ENCODE measurements at places on chromosomes 3 and 15.
A peak's percentile ranks its signal among the peaks of the same experiment; 100 is the strongest.

DNA sequence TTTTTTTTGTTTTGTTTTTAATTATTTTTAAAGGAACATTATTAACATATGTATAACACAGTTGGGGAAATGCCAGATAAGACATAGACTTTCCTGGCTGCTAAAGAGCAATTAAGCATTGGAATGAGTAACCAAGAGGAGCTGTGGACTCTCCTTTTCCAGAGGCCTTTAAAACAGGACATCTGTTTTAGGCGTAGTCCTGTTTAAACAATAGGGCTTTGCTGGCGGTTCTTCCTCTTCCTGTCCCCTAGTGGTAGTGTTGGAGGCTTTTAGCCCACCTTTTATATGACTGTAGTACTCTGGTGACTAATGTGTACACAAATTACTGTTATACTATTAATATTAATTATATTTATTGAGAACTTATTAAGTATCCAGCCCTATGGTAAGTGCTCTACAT is 81.9 kb downstream of the PPARG start:
- DNase-seq = no peak

DNA sequence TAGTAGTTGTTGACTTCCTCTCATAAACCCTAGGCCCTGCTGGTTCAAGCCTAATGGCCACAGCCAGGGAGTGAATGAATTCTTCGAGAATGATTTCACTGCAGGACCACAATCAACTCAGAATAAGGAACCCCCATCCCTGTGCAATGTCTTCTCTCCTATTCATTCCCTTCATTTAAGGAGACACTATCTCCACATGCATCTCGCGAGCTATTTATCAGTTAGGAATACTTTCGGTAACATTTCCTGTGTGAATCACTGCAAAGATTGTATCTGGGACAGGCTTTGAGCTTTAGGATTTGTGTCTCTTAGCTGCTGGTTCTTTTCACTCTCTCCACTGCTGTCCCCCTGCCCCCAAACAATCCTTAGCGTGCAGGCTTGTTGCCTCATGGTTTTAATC is 94.4 kb downstream of the MYLK start:
- DNase-seq = no peak

DNA sequence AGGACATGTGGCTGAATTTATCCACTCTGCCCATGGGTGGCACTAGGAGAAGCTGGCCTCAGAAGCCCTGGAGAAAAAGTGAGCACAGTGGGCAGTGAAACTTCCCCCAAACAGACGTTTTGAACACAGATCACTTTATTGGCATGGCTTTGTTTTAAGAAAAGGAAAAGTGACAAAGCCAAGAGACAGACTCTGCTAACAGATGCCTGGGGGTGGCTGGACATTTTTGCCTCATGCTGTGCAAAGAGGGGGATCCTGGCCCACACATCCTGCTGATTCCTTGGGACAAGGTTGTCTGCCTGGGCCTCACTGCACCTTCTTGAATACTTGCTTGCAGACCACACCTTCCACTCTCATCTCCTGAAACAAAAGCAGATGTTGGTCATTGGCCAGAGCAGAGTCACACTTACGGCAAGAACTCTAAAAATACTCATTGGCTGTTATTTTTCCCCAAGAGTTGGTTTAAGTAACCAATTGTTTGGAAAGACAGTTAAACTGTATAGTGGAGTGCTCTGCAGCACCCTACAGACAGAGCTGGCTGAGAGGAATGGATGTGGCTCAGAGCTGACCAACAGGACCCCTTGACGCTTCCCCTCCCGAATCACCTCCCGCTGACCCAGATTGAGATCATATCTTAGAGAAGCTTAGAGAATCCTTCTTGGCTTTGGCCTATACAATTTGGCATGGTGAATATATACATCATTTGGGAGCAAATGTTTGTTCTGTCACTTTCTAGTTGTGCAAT is 22.0 kb downstream of the RBP1 start:
- no peak for DNase-seq

DNA sequence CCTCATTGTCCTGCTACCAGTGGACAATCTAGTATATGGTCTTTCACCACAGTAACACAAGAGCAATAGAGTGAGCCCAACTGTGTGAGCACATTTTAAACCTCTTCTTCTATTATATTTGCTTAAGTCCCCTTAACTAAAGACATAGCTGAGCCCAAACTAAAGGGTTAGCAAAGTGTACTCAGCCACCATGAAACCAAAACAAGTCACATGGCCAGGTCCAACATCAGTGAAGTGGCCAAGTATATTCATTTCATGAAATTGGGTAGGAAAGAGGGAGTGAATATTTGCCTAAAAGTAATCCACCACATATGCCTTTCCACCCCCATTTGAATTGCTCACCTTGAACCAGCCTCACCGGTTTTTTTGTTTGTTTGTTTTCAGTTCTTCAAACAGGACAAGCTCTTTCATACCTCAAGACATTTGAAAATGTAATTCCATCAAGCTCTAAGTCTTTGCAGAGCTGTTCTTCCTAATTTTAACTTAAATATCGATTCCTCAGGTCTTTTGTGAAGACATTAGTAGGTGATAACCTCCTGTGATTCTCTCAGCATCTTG is 327.0 kb upstream of the SEMA6D start:
- DNase-seq = no peak

DNA sequence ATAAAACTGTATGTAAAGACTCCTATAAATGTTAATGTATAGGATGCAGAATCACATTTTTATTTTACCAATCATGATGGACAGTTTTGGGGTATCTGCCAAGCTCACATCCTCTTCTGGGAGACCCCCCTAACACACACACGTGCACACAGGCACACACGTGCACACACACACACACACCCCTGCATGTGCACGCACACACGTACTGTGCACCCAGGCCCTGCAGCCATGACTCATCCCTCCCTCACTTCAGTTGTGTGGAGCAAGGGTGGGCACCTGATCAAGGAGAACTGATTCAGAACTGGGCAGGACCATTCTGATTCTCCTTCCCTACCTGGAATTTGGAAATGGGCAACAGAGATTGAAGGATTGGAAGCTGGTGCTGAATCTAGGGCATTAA is 16.0 kb upstream of the MINDY4B start:
- DNase-seq = no peak

- no peak for DNase-seq
Observed at GRCh38 chr3:115212615-115213014, 65.5 kb upstream of the ZBTB20 start.

GRCh38 chr3:196418601-196419000 is 13.6 kb downstream of the UBXN7 start:
- no peak for DNase-seq

DNA sequence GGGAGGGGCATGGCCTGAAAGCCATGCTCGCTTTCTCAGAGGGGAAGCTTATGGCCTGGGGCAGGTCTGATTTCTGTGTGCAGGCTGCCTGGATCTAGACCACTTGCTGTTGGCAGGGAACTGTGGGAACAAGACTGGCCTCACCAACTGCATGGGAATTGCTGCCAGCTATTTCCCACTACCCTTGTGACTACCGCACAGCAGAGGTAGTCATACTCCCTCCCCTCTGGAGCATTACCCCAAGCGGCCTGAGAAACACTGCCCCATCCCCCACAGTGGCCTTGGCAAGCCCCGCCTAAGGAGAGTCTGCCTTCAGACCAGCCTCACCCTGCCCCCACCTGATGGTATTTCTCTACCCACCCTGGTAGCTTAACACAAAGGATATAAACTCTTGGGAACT is 199.4 kb upstream of the CADM2 start:
- no peak for DNase-seq

GRCh38 chr3:184174284-184174645 is 390 bp upstream of the AP2M1 start:
- no peak for DNase-seq

DNA sequence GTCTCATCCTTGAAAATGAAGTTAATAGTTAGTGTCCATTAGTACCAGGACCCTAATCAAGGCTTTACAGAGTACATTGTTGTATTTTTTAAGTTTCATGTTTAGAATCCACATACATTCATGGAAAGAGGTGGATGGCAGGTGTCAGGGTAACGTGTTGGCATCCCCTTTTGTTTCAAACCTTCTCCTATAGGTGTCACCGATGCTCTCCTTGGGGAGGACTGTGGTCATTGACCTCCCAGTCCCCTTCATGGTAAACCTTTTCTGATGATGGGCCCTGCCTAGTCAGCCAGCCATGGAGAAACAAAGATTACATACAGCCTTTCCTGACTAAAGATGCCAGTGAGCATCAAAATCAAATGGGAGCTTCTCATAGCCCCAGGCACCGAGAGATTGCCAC is 574.8 kb downstream of the AGBL1 start:
- DNase-seq = no peak

- DNase-seq = no peak
Observed at GRCh38 chr3:158789592-158789991, 12.3 kb upstream of the MFSD1 start.

GRCh38 chr15:82958638-82959037 is 6.1 kb upstream of the HOMER2 start:
- DNase-seq = no peak

DNA sequence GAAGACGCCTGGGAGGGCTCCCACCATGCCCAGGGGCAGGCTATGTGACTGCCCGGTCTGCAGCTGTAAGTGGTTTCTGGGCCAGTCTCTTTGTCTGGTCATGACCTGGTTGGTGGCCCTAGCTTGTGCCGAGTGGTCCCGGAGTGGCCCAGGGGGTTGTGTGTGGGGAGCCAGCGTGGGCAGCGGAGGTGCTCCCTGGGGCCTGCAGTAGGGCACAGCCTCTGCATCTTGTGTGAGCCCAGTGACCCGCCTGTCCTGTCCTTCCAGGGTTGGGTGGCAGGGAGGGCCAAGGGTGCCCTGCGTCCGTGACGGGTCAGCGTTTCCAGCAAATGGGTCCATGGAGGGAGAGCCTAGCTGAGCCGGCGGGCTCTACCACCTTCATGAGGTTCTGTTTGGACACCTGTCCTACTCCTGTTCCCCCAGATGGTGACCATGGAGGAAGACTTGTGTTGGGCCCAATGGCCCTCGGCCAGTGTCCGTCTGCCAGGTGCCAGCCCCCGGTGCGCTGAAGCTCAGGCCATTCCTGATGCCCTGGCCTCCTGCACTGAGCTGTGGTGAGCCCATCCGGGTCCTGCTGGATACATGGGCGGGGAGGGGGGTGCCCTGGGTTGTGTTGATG is 215.4 kb downstream of the SNRPN start:
- no peak for DNase-seq

- DNase-seq = no peak
Observed at GRCh38 chr15:48031466-48031865, 89.3 kb upstream of the SLC24A5 start.

- peak; percentile 46 for DNase-seq
Observed at GRCh38 chr15:75104804-75105557, 81.6 kb downstream of the PPCDC start.

GRCh38 chr15:100508641-100509300 is 20.0 kb downstream of the CERS3 start:
- DNase-seq = no peak

DNA sequence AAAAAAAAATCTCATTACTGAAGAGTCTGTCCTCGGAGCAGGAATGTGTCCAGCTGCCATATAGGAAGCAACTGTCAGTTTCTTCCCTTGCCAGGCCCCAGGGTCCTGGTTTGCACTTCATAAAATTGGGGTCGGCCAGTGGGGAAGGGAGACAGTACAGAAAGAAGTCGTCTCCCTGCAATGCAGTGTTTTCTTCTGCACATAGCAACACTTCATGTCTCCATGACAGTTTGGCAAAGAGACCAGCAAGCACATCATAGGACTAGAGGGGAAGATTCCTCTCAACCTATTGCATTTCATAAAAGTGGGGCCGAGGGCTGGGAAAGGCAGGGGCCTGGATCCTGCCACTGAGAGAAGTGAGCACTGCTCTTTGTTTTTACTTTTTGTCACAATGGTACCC is 138.2 kb upstream of the HACD2 start:
- no peak for DNase-seq

DNA sequence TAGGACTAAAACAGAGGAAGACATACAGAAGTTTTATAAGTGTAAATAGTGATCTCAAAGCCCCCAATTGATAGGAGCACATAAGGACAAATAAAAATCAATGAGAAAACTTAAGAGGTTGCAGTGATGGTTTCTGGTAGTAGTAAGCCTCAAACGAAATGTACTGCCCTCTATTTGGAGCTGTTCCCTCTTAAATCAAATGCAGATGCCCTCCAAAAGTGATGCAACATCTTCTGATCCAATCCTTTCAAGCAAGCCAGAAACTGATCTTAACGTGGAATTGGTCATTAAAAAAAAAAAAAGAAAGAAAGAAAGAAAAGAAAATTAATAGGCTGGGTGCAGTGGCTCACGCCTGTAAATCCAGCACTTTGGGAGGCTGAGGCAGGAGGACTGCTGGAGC is 259.3 kb downstream of the ZBTB20 start:
- DNase-seq = no peak

- no peak for DNase-seq
Observed at GRCh38 chr3:69180869-69181591, 58.6 kb upstream of the LMOD3 start.

- DNase-seq = no peak
Observed at GRCh38 chr3:117728226-117728625, 1018.6 kb downstream of the TUSC7 start.

GRCh38 chr15:52128568-52128967 is 16.0 kb upstream of the BCL2L10 start:
- no peak for DNase-seq

DNA sequence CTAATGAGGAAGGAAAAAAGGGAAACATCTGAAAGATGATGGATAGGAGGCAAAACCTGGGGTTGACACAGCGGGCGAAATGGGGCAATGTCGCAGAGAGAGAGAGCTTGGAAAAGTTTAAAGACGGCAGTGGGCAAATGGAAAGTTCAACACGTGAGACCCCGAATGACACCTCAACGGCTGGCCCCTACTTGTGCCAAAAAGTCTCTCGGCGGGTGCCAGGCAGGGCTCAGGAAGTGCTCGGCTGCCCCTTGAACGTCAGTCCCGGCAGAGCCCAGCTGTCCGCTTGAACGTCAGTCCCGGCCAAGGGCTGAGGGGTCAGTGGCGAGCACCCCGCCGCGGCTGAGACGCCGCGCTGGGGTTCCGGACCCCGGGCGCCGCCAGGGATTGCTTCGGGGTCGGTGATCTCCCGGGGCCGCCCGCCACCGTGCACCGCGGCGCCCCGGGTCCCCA is 658 bp downstream of the EOGT start:
- no peak for DNase-seq

GRCh38 chr3:141152801-141153678 is 78.6 kb upstream of the PXYLP1 start:
- no peak for DNase-seq

- DNase-seq = no peak
Observed at GRCh38 chr3:4270720-4271119, 32.4 kb upstream of the SETMAR start.

GRCh38 chr3:85007195-85008094 is 48.7 kb downstream of the CADM2 start:
- DNase-seq = no peak

DNA sequence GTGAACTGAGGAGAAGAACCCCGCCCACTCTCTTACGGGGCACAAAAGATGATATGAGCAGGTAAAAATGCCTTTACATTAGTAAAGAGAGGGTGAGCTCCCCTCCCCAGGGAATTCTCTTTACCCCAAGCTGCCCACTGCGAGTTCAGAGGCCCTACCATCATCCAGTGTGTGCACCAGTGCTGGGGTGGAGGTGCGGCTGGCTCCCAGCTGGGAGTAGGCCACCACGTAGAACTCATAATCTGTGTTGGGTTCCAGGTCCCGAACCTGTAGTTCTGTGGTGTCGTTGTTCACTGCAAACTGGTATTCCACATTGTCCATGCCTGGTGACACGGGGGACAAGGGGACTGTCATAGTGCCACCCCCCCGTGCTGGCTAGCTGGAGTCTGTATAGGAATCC is 17.1 kb upstream of the IGDCC3 start:
- no peak for DNase-seq
